ENCODE measurements at places on chromosomes 1 and 21.
A peak's percentile ranks its signal among the peaks of the same experiment; 100 is the strongest.

DNA sequence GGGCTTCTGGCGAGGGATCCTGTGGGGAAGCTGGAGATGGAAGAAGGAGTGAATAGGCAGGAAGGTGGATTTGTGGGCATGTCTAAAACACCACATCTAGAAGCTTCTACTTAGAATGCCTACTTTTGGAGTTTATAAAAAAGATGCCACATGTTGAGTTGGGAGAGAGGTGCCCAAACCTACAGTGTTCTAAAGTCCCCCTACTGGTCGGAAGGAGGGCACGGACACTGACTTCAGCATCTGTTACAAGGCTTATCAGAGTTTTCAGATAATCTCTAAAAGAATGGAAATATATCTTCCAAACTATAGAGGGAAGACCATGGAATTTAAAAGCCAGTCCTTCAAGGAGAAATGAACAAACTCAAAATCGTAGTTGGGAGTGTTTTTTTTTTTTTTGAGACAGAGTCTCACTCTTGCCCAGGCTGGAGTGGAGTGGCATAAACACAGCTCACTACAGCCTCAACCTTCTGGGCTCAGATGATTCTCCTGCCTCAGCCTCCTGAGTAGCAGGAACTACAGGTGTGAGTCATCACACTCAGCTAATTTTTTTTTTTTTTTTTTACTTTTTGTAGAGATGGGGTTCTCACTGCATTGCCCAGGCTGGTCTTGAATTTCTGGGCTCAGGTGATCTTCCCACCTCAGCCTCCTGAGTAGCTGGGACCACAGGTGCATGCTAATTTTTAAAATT is 14.8 kb downstream of the IBA57 start:
- no peak for DNase-seq

DNA sequence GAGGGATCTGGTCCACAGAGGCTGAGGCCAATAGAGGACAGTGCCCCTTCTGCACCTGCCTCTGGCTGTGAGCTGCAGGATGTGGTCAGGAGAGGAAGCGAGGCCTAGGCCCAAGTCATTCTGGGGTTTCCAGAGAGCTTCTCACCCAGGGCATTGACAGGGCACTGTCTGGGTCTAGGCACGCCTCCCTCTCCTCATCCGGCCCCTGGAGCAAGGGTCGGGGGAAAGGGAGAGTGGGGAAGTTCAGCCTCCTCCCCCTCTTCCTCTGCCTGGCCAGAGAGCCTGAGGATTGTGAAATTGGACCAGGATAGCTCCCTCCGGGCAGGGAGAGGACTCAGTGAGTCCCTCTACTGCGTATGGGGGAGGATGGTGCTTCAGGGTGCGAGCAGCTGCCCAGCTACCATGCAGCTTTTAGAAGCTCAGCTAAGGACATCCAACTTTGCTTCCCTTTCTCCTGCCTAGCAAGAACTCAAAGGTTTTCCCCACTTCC is 6.3 kb upstream of the INAVA start:
- DNase-seq = no peak

GRCh38 chr1:213138391-213138790 is 87.3 kb downstream of the RPS6KC1 start:
- no peak for DNase-seq

DNA sequence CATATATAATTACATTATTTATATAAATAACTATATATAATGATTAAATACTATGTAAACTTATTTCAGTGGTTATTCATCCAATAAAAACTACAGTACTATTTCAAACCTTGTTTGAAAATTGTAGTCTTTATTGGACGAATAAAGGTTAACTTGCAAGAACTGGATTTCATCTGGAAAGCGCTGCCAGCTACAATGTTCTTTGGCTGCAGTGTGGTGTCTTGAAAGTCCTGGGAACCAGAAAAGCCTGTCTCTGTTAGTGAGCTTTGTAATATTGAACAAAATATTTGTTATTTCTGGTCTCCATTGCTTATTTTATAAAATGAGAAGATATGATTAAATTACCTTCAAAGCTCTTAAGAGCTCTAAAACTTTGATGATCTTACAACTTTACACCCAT is 763.6 kb downstream of the ADGRL2 start:
- no peak for DNase-seq

DNA sequence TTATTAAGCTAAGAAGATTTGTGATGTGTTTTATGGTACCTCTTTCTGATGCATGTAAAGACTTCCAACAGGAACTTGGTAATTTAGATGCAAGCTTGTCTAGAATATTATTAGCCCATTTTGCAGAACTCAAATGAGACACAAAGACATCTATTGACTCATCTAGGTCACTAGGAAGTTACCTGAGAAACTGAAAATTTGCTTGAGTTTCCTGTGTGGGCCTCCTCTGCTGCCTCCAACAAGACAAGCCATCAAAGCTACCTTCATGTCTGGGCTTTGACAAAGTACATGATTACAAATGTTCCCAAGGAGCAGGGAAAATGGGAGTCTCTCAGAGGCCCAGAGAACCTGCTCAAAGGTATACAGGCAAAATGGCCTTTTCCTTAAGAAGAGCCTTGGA is 5.6 kb downstream of the RUNX1 start:
- no peak for DNase-seq

GRCh38 chr1:79133774-79134364 is 127.3 kb upstream of the ADGRL4 start:
- DNase-seq = no peak

- DNase-seq = no peak
Measured at GRCh38 chr1:3779265-3779911, 6.8 kb downstream of the SMIM1 start.

DNA sequence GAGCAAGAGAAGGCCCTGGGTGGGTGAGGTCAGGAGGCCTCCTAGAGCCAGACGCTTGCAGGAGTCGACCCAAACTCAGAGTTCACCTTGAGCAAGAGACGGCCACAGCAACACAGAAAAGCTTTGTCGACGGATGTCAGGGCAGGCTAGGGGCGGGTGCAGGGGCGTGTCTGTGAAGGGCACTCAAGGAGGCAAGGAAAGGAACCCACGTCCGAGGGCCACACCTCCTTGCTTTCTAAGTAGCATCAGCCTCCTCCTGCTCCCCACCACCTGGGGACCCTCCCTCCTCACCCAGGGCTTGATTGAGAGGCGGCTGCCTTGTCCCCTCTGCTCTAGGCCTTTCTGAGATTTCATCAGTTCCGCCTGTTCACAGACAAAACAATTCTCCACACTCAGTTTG is 92.1 kb downstream of the OMA1 start:
- DNase-seq = no peak

GRCh38 chr1:84366786-84367185 is 31.5 kb upstream of the DNASE2B start:
- peak; percentile 77 for DNase-seq

DNA sequence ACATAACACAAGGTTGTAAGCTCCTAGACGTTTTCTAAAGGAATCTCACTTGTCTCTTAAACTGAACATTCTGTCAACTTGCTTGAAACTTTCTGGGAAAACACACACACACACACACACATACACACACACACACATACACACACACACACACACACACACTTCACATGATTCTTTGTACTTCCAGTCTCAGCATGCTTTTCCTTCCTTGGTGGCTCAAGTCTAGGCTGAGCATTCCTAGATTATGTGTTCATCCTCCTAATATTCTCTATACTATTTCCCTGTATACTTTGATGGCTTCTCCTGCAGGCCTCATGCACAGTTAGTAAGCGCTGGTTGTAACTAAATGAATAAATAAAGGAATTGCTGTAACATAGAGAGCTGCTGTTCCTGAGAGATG is 372.1 kb downstream of the PTPRC start:
- DNase-seq = no peak

- DNase-seq = peak; percentile 22
Measured at GRCh38 chr1:152112101-152112884, 3.0 kb downstream of the TCHH start.

GRCh38 chr1:235022981-235023710 is 105.5 kb downstream of the TOMM20 start:
- no peak for DNase-seq

DNA sequence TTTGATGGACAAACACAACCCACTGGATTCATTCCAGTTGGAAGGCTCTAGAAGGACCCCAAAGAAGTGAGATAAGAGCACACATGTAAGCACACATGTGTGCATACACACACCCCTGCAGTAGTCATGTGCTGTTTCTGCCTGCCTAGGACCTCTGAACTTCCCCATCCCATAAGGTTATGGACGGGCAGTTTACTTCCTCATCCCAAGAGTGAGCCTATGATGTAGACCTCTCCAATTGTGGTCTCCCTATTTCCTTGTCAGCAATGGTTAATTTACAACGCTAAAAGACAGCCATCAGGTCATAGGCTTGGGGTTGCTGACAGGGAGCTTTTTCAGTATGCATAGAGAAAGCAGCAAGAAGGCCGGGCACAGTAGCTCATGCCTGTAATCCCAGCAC is 15.4 kb upstream of the ADAR start:
- DNase-seq = no peak

- DNase-seq = no peak
Measured at GRCh38 chr1:69403756-69404320, 163.9 kb upstream of the LRRC7 start.

GRCh38 chr1:32052887-32053286 is 19.9 kb upstream of the TMEM39B start:
- peak; percentile 15 for DNase-seq

GRCh38 chr1:32126770-32127169 is 18.9 kb downstream of the KPNA6 start:
- DNase-seq = no peak

- DNase-seq = no peak
Measured at GRCh38 chr1:54257876-54258275, 57.9 kb downstream of the MRPL37 start.

DNA sequence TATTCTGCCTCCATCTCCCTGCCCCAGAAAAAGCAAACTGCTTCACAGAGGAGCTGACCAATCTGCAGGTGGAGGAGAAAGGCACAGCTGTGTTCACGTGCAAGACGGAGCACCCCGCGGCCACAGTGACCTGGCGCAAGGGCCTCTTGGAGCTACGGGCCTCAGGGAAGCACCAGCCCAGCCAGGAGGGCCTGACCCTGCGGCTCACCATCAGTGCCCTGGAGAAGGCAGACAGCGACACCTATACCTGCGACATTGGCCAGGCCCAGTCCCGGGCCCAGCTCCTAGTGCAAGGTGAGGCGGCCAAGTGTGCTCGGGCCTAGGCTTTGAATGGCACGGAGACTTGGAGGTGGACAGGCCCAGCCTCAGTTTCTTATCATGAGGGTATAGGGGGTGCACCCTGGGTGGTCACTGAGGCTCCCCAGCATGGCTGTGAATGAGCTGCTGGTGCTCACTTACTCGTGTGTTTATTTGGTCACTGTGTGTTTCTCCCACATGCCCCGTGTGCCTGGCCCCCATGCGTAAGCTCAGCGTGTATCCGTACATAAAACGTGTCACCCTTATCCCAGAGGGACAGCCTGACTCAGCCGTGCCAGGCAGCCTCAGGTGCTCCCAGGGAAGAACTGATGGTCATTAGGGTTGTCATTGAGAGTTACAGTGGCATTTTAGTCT is 75.8 kb downstream of the OBSCN start:
- DNase-seq = no peak

DNA sequence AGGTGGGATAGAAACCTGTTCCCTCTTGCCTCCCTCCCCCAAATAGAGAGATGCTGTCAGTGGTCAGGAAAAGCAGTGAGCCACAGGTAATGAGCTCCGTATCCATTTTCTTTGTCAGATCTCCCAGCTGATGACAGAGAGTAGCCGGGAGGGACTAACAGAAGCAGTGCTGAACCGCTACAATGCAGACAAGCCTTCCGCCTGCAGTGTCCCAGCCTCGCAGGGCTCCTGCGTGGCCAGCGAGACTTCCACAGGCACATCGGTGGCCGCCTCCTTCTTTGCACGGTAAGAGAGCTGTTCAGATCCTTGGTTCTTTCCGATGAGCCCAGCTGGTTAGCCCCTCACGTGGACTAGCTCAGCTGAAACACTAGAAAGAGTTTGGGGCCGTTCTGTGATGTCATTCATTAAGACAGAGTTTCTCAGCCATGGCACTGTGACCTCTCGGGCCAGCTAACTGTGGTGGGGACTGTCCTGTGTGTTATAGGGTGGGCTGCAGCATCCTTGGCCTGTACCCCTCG is 264.7 kb downstream of the KIF26B start:
- no peak for DNase-seq

GRCh38 chr1:221164029-221164428 is 284.8 kb downstream of the HLX start:
- DNase-seq = peak; percentile 36

DNA sequence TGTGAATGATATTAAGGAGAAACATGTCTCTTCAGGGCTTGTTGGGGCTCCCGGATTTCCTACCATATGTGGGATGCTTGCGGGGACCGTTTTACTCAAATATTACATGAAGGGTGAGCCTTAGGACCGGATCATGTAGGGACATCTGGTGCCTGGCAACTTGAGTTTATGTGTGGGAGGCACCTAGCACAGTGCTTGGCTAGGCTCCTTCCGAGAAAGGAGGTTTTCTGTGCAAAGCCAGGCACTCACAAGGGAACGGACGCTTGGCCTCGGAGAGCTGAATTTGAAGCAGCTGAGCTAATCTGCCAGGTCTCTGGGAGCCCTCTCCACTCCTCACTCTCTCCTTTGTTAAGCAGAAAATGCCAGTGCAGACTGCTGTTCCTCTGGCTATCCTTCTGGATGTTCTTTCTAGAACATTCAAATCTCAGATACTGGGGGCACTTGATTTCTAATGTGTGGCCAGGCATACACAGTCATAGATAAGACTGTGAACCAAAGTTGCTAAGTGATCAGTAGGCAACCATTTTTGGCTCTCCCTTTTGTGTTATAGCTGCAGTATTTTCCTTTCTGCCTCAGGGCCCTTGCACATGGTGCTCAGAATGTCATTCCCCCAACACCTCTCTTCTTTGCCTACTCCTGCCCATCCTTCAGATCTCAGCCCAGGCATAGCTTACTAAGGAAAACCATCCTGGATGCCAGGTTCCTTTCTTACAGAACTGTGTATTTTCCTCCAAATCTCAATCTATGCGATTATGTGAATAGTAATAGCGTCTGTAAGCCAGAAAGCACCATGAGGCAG is 216.6 kb upstream of the CSF3R start:
- DNase-seq = no peak

GRCh38 chr1:165073185-165074007 is 283.1 kb downstream of the LMX1A start:
- peak; percentile 82 for DNase-seq

- DNase-seq = no peak
Measured at GRCh38 chr1:41394369-41394744, 33.1 kb downstream of the FOXO6 start.

- peak; percentile 67 for DNase-seq
Measured at GRCh38 chr1:216566641-216567205, 143.5 kb upstream of the USH2A start.

DNA sequence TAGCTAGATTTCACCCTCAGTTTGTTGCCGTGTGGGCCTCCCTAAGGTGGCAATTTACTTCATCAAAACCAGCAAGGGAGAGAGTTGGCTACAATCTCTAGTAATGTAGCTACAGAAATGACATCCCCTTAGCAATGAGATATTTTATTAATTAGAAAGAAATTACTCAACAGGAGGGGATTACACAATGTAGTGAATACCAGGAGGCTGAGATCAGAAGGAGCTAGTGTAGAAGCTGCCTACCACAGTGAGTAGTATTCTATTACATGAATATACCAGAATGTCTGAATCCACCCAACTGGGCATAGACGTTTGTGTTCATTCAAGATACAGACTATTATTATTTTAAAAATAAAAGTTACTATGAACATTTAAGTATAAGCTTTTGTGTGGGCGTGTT is 868.2 kb upstream of the CXADR start:
- DNase-seq = no peak
